Suprapubic skin (tissue), 4 donors: ENCODE measurements at places on chromosomes 4 and X.

DNA sequence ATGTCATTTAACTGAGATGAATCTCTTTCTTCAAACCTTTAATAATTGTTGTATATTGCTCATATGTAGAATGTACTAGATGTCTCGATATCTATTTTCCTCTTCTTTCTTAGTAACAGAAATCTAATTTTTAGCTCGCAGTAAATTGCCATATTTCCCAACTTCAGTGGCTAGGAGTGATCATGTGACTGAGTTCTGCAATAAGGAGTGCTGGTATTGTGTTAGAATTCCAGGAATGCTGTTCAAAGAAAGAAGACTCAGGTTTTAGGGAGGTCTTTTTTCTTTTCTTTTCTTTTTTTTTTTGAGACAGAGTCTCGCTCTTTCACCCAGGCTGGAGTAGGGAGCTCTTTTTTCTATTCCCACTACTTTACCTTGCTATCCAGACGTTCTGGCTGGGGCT, 81.7 kb downstream of the SLC10A7 start:
- H3K36me3 ChIP-seq: no peaks in the 10 kb centered on the region
- no peaks in the 10 kb centered on the region for H3K27me3 ChIP-seq
- H3K4me3 ChIP-seq: no peak overlapping the region
- no peak for DNase-seq
- H3K27ac ChIP-seq: no peak overlapping the region

DNA sequence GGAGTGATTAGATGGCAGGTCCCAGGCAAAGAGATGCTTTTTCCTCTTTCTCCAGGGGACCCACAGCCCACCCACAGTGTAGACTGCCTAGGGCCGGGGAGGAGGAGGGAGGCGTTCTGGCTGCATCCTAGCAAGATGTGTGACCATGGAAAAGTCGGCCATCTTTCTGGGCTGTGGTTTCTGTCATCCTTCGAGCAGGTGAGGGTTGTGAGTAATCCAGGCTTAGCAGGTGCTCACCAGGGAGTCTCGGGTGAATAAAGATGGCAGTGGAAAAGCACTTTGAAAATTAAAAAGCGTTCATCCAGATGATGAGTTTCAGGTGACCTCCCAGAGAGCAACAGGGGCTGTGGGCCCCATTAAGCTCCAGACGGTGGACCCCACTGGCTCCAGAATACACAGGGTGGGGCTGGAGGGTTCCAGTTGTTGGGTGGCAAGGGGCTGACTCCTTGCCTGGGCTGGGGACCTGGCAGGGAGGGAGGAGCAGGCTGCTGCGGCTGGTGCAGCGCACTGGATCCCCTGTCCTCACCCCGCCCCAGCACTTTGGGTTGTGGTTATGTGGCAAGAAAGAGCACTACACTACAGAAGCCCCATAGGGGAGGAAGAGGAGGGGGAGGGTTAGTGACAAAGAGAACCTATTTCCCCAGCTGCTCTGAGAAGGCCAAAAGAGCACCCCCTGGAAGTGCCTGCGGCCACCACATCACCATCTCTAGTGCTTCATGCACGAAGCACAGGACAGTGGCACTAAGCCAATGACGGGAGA, 23.7 kb downstream of the ELF4 start:
- H3K27ac ChIP-seq: peak overlapping the region; percentile 14
- no peak overlapping the region for H3K4me3 ChIP-seq
- DNase-seq: no peak
- H3K36me3 ChIP-seq: no peaks in the 10 kb centered on the region
- H3K4me1 ChIP-seq: peaks cover 48% of the 10 kb centered on the region

GRCh38 chr4:106201373-106201772, 114.6 kb downstream of the TBCK start:
- H3K27me3 ChIP-seq: no peaks in the 10 kb centered on the region
- H3K4me1 ChIP-seq: no peaks in the 10 kb centered on the region
- no peaks in the 10 kb centered on the region for H3K36me3 ChIP-seq
- no peak for DNase-seq
- H3K4me3 ChIP-seq: no peak overlapping the region

DNA sequence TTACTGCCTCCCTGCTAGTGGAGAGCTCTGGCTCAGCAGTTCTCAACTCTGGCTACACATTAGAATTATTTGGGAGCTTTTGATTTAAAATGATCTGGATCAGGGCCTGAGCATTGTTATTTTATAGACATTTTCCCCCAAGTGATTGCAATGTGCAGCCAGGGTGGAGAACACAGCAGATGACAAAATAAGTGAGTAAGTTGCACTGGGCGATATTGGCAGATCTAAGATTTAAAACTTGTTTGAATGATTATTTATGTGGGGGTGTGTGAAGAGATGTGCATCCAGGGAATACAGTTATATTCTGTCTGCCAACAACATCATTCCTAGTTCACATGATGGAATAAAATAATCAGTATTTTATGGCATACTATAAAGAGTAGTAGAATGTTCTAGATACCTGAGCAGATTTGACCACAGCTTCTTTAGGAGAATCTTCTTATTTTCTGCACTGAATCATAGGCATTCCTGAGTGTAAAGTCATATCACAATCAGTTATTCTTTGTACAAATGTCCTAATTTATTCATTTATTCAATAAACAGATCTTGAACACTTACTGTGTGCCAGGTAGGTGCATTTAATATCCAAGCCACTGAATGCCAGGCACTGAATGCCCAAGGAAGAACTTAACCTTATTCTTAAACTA, 123.9 kb downstream of the UCHL1 start:
- H3K4me1 ChIP-seq: peaks cover 20% of the 10 kb centered on the region
- H3K27ac ChIP-seq: no peak overlapping the region
- no peak for DNase-seq
- no peaks in the 10 kb centered on the region for H3K27me3 ChIP-seq
- no peaks in the 10 kb centered on the region for H3K36me3 ChIP-seq
- H3K4me3 ChIP-seq: no peak overlapping the region

- H3K4me3 ChIP-seq: no peak overlapping the region
- H3K4me1 ChIP-seq: no peaks in the 10 kb centered on the region
- no peaks in the 10 kb centered on the region for H3K36me3 ChIP-seq
Measured at GRCh38 chr4:58962424-58962823, 1852.2 kb upstream of the IGFBP7 start.

GRCh38 chr4:113145519-113146291, 96.3 kb downstream of the ANK2 start:
- H3K27ac ChIP-seq: peak overlapping the region; percentile 32
- H3K4me1 ChIP-seq: peaks cover 6% of the 10 kb centered on the region
- no peaks in the 10 kb centered on the region for H3K27me3 ChIP-seq
- H3K4me3 ChIP-seq: no peak overlapping the region
- no peaks in the 10 kb centered on the region for H3K36me3 ChIP-seq

GRCh38 chr4:24932515-24933225, 19.8 kb upstream of the CCDC149 start:
- H3K27ac ChIP-seq: no peak overlapping the region
- no peak for DNase-seq
- no peaks in the 10 kb centered on the region for H3K4me1 ChIP-seq
- no peaks in the 10 kb centered on the region for H3K36me3 ChIP-seq
- no peak overlapping the region for H3K4me3 ChIP-seq

DNA sequence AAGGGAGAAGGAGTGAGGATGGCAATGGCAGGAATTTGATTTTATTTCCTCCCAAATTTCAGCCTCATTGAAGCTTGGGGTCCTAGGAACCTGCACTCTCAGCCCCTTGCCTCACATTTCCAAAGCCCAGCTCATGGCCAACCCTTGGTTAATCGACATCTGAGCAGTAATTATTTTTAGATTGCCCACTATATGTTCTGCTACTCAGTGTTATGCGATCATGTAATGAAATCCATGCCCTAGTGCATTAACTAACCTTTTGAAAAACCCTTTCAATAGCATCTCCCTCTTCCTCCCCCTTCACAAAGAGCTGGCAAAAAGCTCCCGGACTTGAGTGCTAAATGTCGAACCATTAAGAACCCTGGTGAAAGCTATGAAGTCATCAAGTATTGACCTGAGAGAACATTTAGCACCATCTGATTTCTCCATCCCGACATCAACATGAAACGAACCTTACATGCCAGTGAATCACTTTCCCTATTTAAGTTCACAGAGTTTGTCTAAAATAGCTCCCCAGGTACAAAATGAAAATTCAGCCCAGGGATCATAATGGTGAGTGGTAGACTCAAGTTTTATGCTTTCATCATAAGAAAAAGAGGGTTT, 59.2 kb upstream of the RPS6KA3 start:
- H3K4me3 ChIP-seq: no peak overlapping the region
- H3K36me3 ChIP-seq: no peaks in the 10 kb centered on the region
- no peak overlapping the region for H3K27ac ChIP-seq
- no peaks in the 10 kb centered on the region for H3K27me3 ChIP-seq

DNA sequence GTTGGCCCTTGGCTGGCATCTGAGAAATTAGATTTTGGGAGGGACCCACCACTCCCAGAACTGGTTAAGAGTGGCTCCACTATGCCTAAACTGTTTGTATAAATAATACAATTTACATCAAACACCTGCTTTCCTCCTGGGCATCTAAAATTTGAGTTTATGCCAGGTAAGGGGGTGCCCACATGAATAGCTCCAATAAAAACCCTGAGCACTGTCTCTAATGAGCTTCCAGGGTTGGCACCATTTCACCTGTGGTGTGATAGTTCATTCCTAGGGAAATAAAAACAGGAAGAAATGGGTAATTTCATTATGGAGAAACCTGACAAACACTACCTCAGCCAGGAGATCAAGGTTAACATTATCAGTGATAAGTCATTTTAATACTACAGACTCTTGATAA, 119.7 kb downstream of the FRYL start:
- no peaks in the 10 kb centered on the region for H3K36me3 ChIP-seq
- DNase-seq: no peak
- no peaks in the 10 kb centered on the region for H3K27me3 ChIP-seq
- peaks cover 14% of the 10 kb centered on the region for H3K4me1 ChIP-seq
- no peak overlapping the region for H3K27ac ChIP-seq

DNA sequence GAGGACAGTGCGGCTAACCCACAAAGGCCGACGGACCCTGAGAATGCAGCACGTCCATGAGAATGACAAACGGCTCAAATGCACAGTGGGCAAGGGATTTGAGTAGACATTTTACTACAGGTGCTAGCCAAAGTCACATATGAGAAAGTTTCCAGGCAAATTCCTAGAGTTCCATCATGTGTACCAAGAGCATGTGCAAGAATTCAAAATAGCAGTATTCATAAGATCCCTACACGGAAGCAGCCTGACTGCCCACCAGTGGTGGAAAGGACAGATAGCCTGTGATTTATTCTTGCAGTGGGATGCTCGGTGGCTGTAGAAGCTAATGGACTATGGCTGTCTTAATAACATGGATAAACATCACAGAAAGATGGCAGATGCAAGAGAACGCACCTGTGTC, 68.0 kb downstream of the RGS12 start:
- no peak overlapping the region for H3K4me3 ChIP-seq
- no peak overlapping the region for H3K27ac ChIP-seq
- no peaks in the 10 kb centered on the region for H3K27me3 ChIP-seq
- no peaks in the 10 kb centered on the region for H3K36me3 ChIP-seq

DNA sequence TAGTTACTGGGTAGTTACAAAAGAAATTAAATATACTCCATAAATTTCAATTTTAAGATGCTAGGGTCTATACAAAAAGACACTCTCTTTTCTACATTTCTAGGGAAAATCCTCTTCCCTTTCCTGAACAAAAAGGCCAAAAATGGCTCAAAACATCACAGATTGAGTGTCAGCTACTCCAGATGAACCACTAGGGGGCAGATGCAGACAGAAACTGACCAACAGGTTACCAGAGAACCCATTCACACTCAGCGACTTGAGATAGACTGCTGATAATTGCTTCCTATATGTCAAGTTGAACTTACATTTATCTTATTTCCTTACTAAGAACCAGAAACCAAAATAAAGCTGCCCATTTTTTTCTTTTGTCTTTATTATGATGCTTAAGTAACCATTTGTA, 83.4 kb upstream of the MID1IP1 start:
- no peak overlapping the region for H3K27ac ChIP-seq
- no peaks in the 10 kb centered on the region for H3K27me3 ChIP-seq
- no peaks in the 10 kb centered on the region for H3K4me1 ChIP-seq

GRCh38 chr4:154503598-154503997, 12.0 kb upstream of the DCHS2 start:
- no peak overlapping the region for H3K27ac ChIP-seq
- no peaks in the 10 kb centered on the region for H3K36me3 ChIP-seq
- peaks cover 12% of the 10 kb centered on the region for H3K4me1 ChIP-seq
- H3K27me3 ChIP-seq: peaks cover 5% of the 10 kb centered on the region

DNA sequence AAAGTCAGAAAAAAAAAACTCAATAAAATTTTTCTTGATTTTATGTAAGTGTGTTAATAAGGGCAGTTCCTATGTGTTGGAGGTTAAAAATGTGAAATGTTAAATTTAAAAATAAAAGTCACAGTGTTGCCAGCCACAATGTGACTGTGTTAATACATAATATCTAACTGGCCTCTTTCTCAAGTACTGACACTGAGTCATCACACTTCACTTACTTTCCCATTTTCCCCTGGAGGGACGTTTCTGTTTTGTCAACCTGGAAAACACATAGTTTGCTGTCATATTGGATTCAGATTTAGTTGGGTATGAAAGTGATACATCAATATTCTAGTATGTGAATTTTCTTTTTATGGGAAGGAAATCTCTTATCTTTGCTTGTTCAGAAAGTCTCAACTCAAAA, 46.4 kb downstream of the ARHGEF38 start:
- no peaks in the 10 kb centered on the region for H3K36me3 ChIP-seq
- H3K27me3 ChIP-seq: no peaks in the 10 kb centered on the region
- H3K4me1 ChIP-seq: peaks cover 3% of the 10 kb centered on the region
- H3K27ac ChIP-seq: no peak overlapping the region
- DNase-seq: no peak
- no peak overlapping the region for H3K4me3 ChIP-seq

GRCh38 chr4:162659716-162660115, 495.9 kb upstream of the FSTL5 start:
- no peaks in the 10 kb centered on the region for H3K36me3 ChIP-seq
- no peak overlapping the region for H3K27ac ChIP-seq
- no peaks in the 10 kb centered on the region for H3K27me3 ChIP-seq
- H3K4me3 ChIP-seq: no peak overlapping the region

DNA sequence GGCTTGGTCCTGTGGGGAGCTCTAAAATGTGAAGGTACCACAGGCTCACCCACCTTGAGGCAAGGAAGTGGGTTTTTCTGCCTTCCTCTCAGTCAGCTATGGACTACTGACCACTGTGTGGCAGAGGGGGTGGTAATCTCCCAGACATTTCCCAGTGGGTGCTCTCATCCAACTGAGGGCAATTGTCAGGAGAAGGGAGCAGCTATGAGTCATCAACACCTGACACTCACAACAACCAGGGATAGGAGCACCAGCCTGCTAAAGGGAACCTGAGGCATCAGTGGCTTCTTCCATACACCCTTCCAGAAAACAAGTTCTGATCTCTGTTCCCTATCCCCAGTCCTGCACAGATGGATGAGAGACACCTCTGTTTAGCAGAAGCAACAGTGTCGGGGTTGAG, 468.8 kb downstream of the BCOR start:
- peaks cover 3% of the 10 kb centered on the region for H3K4me1 ChIP-seq
- no peaks in the 10 kb centered on the region for H3K36me3 ChIP-seq
- DNase-seq: no peak
- no peak overlapping the region for H3K27ac ChIP-seq

DNA sequence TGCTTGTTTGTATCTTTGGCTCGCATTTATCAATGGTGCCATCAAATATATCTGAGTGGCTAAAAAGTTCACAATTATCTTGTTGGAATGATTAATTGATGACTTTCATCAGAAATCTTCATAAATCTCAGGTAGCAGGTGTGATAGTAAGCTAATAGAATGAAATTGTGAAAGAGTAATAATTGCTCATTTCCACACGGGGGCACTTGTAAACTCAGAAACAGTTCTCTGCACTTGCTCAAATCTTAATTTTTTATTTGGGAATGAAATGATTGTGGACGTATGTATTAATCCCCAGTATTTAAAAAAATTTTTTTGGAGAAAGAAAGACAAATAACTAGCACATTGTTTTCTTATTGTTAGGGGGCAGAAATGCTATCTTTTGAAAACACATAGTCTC, 132.8 kb downstream of the DTHD1 start:
- no peak overlapping the region for H3K27ac ChIP-seq
- no peak overlapping the region for H3K4me3 ChIP-seq
- H3K27me3 ChIP-seq: no peaks in the 10 kb centered on the region
- DNase-seq: no peak
